Body of pancreas (tissue), 4 donors: ENCODE measurements at places on chromosomes 1 and 21. TPM values are rescaled to one million over a fixed set of nuclear protein-coding genes. Genes with fewer than 3 reads are reported as not detected.

DNA sequence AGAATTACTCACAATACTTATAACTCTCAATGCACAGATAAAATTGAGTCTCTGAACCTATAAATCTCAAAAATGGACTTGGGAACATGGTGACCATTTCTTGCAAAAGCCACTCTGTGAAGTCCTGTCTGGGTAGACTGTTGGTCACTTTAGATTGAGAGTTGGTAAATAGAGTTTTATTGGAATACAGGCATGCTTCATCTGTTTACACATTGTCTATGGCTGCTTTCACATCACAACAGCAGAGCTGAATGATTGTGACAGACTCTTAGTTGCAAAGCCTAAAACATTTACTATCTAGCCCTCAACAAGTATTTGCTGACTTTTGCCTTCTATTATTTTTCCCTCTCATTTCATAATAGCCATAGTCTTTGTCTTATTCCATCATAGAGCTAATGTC lies 24.1 kb upstream of the ASPM start:
- H3K4me1 ChIP-seq = peaks cover 10% of the 10 kb centered on the region
- H3K4me3 ChIP-seq = no peak overlapping the region
- DNase-seq = no peak

- no peaks in the 10 kb centered on the region for H3K27me3 ChIP-seq
- H3K4me3 ChIP-seq = peak overlapping the region; percentile 86
- DNase-seq = peak; percentile 51
- H3K4me1 ChIP-seq = peaks cover 18% of the 10 kb centered on the region
- H3K27ac ChIP-seq = peak overlapping the region; percentile 30
These were observed 483 bp downstream of the UBQLN4 start for GRCh38 chr1:156052862-156053767.

DNA sequence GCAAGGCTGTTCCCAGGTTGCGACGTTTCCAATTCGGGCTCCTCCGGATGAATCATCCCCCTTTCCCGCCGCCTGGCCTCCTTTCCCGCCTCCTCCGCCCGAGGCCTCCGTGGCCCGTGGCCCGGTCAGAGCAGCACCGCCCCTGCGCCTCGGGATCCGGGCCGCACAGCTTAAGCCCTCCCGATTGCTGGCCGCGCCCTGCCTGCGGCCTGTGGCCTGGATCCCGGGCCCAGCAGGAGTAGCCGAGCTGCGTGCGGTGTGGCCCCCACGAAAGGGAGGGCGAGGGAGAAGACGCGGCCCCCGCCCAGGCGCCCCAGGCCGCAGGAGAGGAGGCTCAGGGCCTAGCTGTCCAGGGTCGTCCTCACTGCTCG lies 1.0 kb downstream of the TMEM200B start:
- H3K27me3 ChIP-seq = no peaks in the 10 kb centered on the region
- no peak overlapping the region for H3K4me3 ChIP-seq
- peaks cover 35% of the 10 kb centered on the region for H3K4me1 ChIP-seq
- H3K27ac ChIP-seq = no peak overlapping the region
- DNase-seq = no peak

DNA sequence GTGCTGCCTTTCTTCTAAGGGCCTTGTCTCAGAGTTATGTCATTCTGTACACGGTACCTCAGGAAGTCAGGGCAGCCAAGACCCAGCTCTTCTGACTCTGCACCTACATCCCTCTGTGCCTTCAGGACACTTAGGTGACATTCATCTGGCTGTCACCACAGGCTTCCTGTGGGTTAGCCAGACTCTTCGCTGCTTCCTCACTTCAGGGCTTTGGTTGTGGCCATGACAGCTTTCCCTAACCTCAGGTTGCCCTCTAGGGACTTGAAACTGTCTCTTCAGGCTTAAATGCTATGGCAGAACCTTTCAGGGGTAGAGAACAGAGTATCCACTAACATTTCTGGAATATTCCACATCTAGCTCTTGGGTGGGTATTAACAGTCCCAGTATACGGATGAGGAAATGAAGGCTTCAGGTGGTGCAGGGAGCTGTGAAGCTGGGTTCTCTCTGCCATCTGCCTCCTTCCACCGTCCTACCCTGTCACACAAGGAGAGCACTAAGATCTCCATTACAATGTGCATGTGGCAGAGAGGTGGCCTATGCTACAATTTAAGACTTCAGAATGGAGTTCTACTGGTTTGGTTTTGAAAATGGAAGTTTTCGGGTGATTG lies 9.9 kb downstream of the TSSK3 start:
- no peaks in the 10 kb centered on the region for H3K4me1 ChIP-seq
- no peak overlapping the region for H3K4me3 ChIP-seq
- H3K27ac ChIP-seq = no peak overlapping the region
- H3K27me3 ChIP-seq = no peaks in the 10 kb centered on the region
- no peak for DNase-seq

GRCh38 chr1:25766721-25767436 lies 33.1 kb upstream of the SELENON start:
- peak overlapping the region; percentile 5 for H3K27ac ChIP-seq
- peak; percentile 96 for DNase-seq
- H3K4me1 ChIP-seq = peaks cover 38% of the 10 kb centered on the region
- H3K27me3 ChIP-seq = no peaks in the 10 kb centered on the region
- H3K4me3 ChIP-seq = no peak overlapping the region
- no peaks in the 10 kb centered on the region for H3K36me3 ChIP-seq

TLR5 gene
- 10.1 TPM for total RNA-seq

DNA sequence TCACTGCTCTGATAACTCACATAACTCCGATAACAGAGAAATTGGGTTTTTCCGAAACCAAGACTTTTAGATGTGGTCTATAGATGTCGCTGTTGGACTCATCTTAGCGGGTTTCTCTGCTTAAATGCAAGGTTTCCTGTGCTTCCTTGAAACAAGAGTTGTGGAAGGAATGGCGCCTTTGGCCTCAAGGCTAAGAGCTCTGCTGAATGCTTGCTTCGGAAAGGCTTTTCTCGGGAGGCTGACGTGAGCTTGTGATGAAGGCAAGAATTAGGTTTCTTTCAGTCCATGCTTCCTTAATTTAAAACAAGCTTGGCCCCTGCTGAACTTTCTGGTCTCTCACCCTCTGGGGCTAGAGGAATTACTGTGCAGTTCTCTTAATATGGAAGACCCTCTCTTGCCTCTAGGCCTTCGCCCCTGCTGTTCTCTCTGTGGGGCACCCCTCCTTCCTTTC lies 113.5 kb downstream of the MAP3K21 start:
- peak; percentile 31 for DNase-seq
- no peak overlapping the region for H3K27ac ChIP-seq
- no peak overlapping the region for H3K4me3 ChIP-seq
- peaks cover 5% of the 10 kb centered on the region for H3K4me1 ChIP-seq
- H3K27me3 ChIP-seq = no peaks in the 10 kb centered on the region

DNA sequence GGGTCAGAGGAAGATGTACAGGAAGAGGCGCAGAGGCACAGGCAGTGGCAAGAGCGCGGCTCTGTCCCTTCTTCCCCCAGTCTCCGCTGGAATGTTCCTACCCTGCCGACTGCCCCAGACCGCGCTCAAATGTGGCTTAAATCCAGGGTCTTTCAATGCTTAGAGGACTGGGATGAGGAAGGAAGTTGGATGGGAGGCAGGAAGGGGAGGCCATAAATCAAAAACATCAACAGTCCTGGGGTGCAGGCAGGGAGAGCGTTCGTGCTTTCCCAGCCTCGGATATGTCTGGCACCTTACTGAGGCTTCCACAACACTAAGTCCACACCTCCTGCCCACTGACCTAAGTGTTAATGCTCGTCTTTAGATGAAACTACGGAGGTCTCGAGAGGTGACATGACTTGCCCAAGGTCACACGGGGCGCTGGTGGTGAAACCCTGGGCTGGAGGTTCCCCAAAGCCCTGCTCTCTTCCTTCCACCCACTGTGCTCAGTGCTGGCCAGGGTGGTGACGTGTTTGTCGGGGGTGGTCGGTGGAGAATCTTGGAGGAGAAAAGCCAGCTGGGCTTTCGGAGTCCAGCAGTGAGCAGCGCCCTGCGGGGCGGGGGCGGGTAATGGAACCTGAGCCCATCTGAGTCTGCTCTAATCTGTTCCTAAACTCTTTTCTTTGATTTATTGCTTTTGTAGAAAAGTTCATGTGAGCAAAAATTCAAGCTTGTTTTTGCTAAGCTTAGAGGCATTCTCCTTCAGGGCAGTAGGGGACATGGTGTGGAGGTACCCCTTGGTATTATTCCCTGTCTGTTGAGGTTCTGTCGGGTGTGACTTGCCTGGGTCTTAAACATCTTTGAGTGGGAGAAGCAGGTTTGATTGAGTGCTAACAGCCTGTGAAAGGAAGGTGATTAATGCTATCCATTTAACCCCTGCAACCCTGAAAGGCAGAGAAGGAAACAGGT lies 708 bp downstream of the CDA start:
- H3K27ac ChIP-seq = peak overlapping the region; percentile 56
- DNase-seq = peak; percentile 62
- H3K27me3 ChIP-seq = peaks cover 14% of the 10 kb centered on the region
- no peaks in the 10 kb centered on the region for H3K36me3 ChIP-seq
- H3K4me3 ChIP-seq = no peak overlapping the region

DNA sequence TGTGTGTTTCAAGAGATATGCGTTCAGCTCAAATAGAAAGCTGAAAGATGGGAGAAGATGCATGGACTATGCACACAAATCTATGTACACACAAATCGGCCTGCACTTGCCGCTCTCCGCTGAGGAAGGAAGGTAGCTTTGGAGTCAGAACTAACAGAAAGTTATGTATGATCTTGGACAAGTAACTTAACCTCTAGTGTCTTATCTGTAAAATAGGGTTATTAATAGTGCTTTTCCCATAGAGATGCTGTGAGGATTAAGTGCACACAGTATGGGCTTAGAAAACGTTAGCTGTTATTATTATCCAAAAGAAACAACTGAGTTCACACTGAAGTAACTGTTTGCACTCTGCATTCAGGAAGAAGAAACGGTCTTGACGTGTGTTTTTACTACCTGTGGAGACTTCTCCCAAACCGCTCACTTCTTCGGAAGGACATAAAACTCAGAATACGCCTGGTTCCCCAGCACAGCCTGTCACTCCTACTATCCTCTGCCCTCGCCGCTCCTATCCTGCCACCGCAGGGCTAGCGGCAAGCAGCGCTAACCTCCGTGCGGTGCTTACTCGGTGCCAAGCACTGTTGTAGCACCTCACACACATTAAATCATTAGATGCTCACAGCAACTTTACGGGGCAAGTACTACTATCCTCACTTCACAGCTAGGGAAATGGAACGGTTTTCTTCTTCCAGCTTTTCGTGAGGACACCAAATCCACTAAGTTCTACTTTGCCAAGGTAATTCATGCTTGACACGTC lies 1.3 kb downstream of the TGFBR3 start:
- DNase-seq = peak; percentile 61
- no peaks in the 10 kb centered on the region for H3K27me3 ChIP-seq
- no peaks in the 10 kb centered on the region for H3K36me3 ChIP-seq
- H3K4me3 ChIP-seq = peak overlapping the region; percentile 67

DNA sequence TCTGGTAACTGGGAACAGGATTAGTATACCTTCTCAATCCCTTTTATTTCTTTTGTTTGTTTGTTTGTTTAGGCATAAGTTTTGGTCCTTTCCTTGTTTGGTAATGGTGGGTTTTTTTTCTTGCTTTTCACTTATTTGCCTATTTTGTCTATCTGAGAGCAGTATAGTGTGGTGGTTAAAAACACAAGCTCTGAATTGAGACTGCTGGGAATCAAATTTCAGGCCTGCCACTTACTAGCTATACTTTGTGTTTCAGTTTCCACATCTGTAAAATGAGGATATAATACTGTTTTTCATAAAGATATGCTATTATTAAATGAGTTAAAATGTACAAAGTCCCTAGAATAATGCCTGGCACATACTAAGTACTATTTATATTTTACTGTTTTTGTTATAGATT lies 81.6 kb upstream of the IVNS1ABP start:
- no peak overlapping the region for H3K4me3 ChIP-seq
- no peaks in the 10 kb centered on the region for H3K4me1 ChIP-seq
- H3K27me3 ChIP-seq = no peaks in the 10 kb centered on the region
- DNase-seq = no peak

PCP4 gene
- not detected for total RNA-seq

GRCh38 chr1:4684864-4685522 lies 30.6 kb downstream of the AJAP1 start:
- no peaks in the 10 kb centered on the region for H3K4me1 ChIP-seq
- H3K4me3 ChIP-seq = no peak overlapping the region
- no peaks in the 10 kb centered on the region for H3K36me3 ChIP-seq
- H3K27ac ChIP-seq = no peak overlapping the region

GRCh38 chr1:44296086-44296485 lies 59.0 kb downstream of the ERI3 start:
- DNase-seq = no peak
- no peak overlapping the region for H3K4me3 ChIP-seq
- no peak overlapping the region for H3K27ac ChIP-seq

DNA sequence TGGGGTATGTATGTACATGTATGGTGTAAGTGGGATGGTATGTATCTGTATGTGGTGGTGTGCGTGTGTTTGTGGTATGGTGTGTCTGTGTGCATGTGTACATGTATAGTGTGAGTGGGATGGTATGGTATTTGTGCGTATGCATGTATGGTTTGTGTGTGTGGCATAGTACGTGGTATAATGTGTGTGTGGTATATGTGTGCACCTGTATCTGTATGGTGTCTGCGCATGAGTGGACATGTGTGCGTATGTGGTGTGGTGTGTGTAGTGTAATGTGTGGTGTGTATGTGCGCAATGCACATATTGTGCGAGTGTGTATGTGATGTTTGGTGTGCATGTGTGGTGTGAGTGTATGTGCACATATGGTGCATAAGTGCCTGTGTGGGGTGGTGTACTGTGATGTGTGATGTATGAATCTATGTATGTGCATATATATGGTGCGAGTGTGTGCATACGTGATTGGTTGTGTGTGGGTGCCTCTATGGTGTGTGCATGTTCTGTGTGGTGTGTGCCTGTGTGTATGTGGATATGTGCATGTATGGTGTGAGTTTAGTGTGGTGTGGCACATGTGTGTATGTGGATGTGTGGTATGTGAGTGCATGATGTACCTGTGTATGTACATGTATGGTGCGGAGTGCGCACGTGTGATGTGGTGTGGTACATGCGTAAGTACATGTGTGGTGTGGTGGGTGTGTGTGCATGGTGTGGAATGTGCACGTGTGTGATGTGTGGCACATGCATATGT lies 38.8 kb downstream of the WDR4 start:
- H3K4me1 ChIP-seq = no peaks in the 10 kb centered on the region
- H3K4me3 ChIP-seq = no peak overlapping the region
- H3K36me3 ChIP-seq = peaks cover 12% of the 10 kb centered on the region
- no peak overlapping the region for H3K27ac ChIP-seq
- H3K27me3 ChIP-seq = no peaks in the 10 kb centered on the region

- H3K27me3 ChIP-seq = no peaks in the 10 kb centered on the region
- no peak overlapping the region for H3K27ac ChIP-seq
- no peak overlapping the region for H3K4me3 ChIP-seq
- no peak for DNase-seq
These were observed 9.4 kb downstream of the SLC25A44 start for GRCh38 chr1:156203331-156203730.

- no peaks in the 10 kb centered on the region for H3K27me3 ChIP-seq
- H3K4me1 ChIP-seq = no peaks in the 10 kb centered on the region
- H3K4me3 ChIP-seq = no peak overlapping the region
These were observed 445 bp upstream of the RGS4 start for GRCh38 chr1:163068716-163069115.

DNA sequence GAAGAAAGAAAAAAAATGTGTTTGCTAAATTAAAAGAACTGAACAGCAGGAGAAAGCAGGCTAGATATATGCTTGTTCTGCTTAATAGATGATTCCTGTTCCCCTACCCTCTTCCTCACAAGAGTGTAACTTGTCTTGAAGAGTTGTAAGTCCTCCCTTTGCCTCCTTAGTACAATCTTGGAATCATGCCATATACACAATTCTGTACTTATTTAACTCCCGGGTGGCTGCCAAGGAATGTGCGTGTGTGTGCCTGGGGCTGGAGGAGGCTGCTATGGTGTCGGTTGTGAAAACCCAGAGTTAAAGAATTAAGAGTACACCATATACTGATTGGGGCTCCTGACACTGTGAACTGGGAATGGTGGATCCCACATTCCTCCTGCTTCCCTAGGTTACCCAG lies 194.2 kb downstream of the SIPA1L2 start:
- no peaks in the 10 kb centered on the region for H3K36me3 ChIP-seq
- no peaks in the 10 kb centered on the region for H3K4me1 ChIP-seq
- H3K4me3 ChIP-seq = no peak overlapping the region
- no peak overlapping the region for H3K27ac ChIP-seq

SRGAP2C gene
- 9.3 TPM for total RNA-seq
